ENCODE measurements at places on chromosomes 6 and 20.
A peak's percentile ranks its signal among the peaks of the same experiment; 100 is the strongest.

GRCh38 chr6:26034905-26035304 lies 52.3 kb upstream of the HFE start:
- no peak for DNase-seq

GRCh38 chr6:29887330-29887818 lies 55.0 kb upstream of the HLA-A start:
- peak; percentile 21 for DNase-seq

GRCh38 chr6:135073756-135074393 lies 19.3 kb upstream of the HBS1L start:
- DNase-seq, result no peak

GRCh38 chr6:26252077-26252472 lies 112.9 kb upstream of the BTN3A2 start:
- no peak for DNase-seq

DNA sequence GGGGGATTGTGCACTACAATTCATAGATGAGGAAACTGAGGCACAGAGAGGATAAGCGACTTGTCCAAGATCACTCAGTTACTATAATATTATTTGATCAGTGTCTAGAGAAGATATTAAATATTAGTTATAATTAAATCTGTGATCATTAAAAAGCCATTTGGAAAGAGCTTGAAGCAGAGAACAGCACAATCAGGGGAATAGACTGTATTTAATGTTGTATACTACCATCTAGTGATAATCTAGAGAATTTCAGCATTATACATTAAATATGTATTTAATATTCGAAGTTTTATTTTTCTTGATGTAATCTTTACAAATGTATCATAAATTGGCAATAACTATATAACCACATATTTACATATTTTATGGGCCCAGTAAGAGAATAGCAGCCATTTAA lies 20.1 kb upstream of the MTCL3 start:
- DNase-seq, result peak; percentile 50

DNA sequence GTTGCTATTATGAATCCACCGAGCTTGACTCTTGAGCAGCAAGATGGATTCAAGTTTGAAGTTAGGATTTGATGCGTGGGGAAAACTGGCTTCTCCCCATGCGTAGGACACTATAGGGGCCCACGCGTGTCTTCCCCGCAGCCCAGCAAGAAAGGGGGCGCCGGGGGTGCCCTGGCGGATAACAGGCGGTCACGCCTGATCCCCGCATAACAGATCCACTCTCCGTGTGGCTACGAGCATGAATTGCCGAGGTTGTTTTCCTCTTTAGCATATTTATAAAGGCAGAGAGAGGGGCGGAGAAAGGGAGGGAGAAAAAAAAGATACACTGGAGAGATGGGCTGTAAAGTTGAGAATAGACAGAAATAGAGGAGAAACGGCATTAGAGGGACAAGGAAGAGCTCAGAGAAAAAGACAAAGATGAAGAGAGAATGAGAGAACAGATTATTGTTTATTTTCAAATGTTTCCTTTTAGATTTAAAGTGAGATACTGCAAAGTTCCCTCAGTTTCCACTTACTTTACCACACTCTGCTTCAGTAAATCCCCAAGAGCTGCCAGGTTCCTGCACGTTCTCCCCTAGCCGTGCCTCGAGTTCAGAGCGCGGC lies 32.0 kb downstream of the TFAP2A start:
- no peak for DNase-seq

GRCh38 chr6:12289933-12290820 lies at the start of gene EDN1:
Gene EDN1, plus strand, starts transcription at chr6:12290361. Its CDS starts 269 bp downstream, at chr6:12290630.
- DNase-seq, result peak; percentile 71

DNA sequence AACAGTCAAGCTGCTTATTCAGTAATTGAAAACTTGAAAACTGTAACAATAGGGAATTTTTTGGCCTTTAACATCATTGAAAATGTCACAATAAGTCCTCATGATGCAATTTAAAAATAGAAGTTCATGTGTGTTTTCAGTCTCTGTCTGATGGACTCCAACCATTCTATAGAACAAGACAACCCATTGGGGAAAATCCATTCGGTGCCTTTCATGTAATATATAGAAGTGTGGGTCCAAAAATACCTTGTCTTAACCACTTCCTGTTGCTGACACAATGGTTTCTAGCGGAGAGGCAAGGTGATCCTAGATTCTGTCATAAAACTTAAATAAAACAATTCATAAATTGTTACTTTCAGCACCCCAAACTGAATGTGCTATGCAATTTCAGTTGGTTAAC lies 1131.3 kb upstream of the MAP3K7 start:
- DNase-seq, result no peak

DNA sequence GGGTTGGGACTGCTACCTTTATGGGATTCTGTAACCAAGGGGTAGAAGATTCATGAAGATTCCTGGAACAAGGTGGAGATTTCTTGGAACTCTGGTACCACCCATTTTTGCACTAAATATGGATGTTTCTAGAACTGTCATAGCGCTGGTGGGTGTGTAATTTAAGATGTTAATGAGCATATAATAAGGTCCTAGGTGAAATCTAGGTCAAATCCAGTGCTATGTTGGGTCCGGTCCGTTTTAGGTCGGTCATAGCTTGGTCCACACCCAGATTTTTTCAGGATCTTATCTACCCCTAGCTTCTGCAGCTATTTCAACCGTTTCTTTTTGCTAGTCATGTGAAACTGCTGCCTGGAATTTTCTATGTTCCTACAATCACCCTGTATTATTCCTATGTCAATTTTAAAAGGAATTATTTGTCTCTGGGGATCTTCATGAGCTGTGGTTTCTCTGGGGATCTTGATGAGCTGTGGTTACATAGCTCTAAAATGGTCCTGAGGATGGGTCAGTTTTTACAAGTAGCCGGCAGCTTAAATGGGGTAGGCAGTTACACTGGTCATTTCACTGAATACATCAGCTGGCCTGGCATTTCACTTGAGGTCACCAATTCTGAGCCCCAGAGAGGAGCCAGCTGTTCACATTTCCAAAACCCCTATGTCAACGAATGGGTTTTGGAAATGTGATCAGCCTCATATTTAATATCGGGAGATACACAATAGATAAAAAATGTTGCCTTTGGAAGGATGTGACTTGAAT lies 652.3 kb upstream of the FLRT3 start:
- DNase-seq, result no peak

DNA sequence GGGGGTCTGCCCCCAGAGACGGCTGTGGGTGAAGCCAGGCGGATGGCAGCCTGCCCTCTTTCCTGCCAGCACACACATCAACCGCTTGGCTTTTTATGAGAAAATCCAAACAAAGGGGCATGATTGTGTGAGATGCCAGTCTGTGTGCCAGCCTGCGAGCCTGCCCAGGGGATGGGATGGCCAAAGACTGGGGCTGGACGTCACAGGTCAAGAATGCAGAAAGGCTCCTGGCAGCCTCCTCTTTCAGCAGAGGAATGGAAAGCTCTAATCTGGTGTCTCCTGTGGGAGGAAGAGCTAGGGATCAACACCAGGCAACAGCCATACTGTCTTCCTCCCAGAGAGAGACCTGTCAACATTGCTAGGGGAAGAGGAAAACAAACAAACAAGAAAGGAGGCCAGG lies 15.8 kb downstream of the TUBB2B start:
- DNase-seq, result no peak

Data from fibroblast of mammary gland (primary cell).